ENCODE measurements at places on chromosomes 4 and X.

GRCh38 chr4:122665161-122665929 lies 44.5 kb upstream of the IL21 start:
- no peak for DNase-seq

DNA sequence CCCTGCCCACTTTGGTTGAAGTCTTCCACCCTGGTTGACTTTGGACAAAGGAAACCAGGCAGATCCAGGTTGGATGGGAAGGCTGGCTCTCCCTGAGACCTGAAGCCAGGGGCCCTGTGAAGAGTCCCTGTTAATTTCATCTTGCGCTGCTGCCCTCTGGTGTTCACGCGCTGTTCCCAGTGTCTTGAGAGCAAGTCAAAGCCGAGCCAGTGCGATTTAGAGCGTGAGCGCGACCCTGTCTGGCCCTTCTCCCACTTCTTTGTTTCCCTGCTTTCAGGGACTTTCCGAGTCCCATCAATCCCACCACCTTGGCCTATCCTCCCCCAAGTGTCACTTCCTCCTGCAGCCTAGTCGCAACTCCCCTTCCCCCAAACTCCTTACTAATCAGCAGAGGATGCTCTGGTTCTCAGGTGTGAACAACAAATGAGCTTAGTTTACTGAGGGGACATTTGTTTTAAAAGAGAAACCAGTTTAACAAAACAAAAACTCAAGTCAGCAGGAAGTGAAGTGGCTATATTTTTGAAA lies 25.8 kb upstream of the CHRNA9 start:
- DNase-seq, result peak; percentile 89

- DNase-seq, result no peak
These were observed 19.6 kb downstream of the IL15 start for GRCh38 chr4:141656031-141656430.

GRCh38 chrX:105120463-105120862 lies 100.0 kb downstream of the TEX13A start:
- DNase-seq, result no peak

DNA sequence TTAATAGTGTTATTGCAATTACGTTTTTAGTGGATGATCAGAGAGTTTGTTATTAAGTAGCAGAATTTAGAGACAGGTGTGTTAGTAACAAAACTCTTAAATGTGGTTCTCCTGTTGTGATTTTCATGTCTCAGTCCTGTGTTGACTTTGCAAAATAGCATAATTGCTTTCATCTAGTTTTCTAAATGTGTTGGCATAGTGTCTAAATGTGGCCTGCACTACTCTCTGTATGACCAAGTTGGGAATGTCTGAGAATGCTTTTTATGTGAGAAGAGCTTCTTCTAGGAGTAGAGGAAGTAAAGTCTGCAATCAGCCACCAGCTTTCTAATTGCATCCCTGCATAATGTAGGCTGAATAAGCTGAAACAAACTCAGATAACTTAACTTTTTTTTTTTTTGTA lies 158.6 kb upstream of the FAT1 start:
- no peak for DNase-seq

DNA sequence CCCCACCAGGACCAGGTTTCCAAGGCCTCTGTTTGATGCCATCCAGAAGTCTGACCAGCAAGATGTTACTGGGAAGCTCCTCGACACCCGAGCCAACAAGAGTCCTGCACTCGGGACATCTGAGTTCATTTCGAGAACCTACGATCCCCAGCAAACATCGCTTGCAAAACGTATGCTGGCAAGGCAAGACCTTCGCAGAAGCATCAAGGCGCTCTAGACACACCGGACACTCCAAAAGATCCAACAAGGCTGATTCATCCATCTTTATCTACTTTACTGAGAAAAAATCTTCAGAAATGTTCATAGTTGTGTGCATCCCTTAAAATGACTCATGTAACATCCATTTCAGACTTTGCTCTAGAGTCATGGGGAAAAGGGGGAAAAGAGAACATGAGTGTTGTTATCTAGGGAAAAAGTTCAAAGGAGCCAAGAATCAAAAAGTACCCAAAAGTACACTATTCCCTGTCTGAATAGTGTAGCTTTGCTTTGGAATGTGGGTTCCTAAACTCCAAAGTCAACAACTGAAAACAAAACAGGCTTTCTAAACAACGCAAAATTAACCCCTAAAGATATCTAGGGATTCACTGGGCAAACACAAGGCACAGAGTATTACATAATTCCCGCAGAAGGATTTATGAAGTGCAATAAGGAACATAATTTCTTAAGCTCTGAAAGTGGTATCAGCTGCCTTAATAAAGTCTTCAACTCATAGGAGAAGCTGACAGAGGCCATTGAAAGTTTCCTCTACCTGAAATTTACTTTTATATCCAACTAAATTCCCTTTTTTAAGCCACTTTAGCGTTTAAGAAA lies 1.6 kb downstream of the SH3RF1 start:
- peak; percentile 50 for DNase-seq

GRCh38 chr4:73668782-73669201 lies 48.6 kb upstream of the RASSF6 start:
- DNase-seq, result no peak

DNA sequence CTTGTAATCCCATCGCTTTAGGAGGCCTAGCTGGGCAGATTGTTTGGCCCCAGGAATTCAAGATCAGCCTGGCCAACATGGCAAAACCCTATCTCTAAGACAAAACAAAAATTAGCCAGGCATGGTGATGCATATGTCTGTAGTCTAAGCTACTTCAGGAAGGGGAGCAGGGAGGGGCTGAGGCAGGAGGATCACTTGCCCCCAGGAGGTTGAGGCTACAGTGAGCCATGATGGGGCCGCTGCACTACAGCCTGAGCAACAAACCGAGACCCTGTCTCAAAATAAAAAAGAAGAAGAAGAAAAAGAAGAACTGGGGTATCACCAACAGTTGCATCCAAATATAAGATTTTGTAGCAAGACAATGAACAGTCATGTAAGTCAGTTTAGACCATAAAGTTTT lies 47.3 kb upstream of the NFKB1 start:
- DNase-seq, result no peak

Data from HL-60 (cell line).